HuH-7.5 (cell line): ENCODE measurements at places on chromosomes 3 and 15.

GRCh38 chr15:36594556-36595090, 15.2 kb downstream of the CDIN1 start:
- no peak for DNase-seq

GRCh38 chr3:186340204-186340603, 21.8 kb downstream of the DGKG start:
- DNase-seq, result no peak

- no peak for DNase-seq
These were observed 20.9 kb downstream of the CXCR6 start for GRCh38 chr3:45964139-45964538.

GRCh38 chr3:50815844-50816243, 141.1 kb downstream of the DOCK3 start:
- DNase-seq, result no peak

GRCh38 chr3:21962456-21962855, 211.4 kb upstream of the ZNF385D start:
- no peak for DNase-seq

- no peak for DNase-seq
These were observed 15.2 kb upstream of the MBNL1 start for GRCh38 chr3:152253514-152253913.

DNA sequence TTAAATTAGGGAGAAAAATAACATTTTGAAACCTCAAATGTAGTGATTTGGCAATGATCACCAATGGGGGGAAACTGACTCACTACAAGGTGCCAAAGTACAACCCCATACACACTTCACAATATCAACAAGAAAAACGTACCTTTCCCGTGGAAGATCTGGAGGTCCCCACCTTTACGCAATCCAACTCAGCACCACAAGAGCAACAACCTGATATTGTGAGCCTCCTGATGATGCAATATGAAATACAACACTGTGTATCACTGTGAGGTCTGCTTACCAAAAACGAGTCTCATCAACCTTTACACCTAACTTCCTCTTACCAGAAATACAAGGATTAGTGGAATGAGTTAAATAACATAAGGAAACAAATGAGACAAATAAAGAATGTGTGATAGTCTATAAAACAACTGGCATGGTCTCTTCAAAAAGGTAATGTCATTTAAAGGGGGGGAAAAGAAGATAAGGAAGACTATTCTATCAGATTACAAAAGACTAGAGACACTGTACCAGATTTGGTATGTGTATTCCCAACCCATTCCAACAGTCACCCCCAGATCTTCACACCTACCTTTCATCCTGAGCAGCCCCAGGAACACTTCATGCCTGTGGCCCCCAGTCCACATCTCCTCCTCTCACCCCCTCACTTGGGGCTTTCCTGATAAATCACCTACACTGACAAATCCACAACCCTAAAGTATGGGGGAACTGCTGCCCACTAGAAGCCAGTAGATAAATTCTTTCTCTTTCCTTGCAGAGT, 27.7 kb downstream of the DLG1 start:
- peak; percentile 15 for DNase-seq

GRCh38 chr3:130897316-130897715, 3.4 kb downstream of the ATP2C1 start:
- DNase-seq, result no peak

DNA sequence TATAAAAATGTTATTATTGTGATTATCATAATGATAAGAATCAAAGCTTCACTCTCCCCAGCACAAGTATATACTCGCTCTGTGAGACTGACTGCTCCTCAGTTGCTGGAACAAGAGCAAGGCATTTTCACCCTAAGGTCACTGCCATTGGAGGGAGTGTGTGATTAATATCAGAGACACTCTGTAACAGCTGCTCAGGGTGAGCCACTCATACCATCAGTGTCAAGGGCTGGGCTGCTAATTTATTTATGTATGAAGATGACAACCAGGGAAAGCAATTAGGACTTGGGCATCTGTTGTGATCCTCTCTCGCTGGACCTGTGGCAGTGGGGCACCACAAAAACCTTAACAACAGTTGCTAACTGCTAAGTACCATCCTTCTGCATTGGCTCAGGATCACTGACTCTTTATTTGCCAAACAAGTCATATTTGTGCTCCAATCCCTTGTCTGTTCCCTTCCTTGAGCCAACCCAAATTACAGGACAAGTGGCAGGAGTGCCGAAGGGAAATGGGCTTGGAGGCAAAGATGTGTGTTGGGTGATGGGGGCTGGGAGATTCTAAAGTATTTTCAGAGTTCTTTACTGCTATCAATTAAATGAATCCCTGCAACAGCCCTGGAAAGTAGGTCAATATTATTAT, 297.5 kb upstream of the STT3B start:
- DNase-seq, result no peak

GRCh38 chr3:175121225-175121624, 262.1 kb downstream of the NAALADL2 start:
- no peak for DNase-seq

DNA sequence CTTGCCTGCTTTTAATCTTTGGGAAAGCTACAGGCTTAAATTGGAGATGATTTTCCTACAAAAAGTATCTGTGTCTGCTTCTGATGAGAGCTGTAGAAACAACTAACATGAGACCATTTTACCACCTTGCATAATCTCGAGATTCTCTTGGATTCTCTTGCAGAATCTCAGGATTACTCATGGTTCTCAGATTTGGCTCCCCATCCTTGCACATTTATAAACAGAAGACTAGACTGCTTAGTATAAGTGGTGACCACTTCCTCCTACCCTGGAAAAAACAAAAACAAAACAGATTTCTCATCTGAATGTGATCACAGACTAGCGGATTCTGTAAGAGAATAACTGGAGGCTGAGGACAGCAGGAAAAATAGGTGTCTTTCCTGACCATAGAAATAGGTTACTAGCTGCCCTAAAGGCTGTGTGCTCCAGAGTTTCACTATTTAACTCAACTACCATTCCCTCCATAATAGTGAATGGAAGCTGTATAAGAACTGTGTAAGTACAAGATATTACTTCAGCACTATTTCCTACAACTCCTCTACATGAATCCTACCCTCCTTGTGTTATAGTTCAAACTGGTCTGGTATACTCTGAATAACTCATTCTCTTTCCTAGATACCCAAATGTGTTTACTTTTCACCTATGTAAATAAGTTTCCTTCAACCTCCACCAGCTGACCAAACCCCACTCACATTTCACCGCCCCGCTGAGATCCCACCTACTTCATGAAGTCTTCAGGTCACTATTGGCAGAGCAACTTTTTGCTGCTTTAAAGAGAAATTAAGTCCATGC, 122.2 kb upstream of the C2CD4B start:
- no peak for DNase-seq

DNA sequence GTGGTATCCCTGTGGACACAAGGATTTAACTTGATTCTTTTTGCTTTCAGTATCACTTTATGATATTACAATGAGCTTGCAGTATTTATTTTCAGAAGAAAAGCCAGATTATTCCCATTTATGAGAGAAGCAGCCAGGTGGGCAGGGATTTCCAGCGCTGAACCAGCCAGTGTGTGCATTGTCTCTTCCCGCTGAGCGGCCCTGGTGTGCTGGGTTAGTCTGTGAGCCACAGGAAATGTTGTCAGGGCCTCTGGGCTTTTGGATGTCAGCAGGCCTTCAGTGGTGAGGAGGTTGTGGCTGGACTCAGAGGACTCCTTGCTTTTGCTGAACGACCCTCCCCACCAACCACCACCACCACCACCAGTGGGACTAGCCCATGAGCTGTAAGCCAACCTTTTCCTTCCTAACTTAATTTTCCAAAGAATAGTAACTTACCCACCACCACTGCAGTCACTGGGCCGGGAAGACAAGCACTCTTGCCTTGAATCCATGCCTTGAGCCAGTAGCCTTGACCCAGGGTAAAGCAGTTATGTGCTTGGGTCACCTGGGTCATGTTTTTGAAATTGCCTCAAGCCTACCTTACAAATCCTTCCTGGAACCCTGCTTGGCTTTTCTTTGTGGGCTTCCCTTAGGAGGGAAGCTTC, 33.1 kb downstream of the FLNB start:
- DNase-seq, result no peak

DNA sequence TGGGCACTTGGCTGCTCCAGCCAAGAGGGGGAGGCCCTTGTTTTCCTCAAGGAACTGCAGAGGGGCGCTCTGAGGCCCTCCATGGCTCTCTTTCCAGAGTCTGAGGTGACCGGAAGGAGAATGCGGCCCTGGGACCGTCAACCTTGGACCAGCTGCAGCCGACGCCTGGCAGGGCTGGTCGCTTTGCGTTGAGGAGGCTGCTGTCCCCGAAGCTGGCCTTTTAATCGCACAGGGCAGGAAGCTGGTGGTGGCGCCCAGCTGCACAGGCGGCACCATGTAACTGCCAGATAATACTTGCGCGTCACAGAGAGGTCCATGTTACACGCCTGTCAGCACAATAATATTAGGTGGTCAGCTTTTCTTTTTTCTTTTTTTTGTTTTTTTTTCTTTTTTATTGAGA, 875 bp upstream of the HLTF start:
- DNase-seq, result no peak

DNA sequence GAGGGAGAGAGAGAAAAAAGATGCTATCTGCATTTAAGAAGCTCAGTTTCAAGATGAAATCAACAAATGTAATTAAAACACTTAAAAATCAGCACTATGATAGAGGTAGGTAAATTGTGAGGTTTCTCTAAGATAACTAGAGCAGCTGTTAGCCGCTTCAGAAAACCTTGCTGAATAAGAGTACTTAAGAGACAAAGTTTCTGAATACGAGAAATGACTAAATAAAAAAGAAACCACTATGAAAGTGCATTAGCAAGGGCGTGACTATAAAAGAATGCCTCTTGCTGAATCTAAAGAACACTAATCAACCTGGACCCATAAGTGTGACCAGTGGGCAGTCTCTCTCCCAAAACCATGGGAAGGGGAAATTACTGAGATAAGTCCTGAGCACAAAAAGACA, 41.8 kb downstream of the IQCB1 start:
- no peak for DNase-seq

GRCh38 chr15:88605189-88606069, 15.7 kb upstream of the AEN start:
- no peak for DNase-seq

DNA sequence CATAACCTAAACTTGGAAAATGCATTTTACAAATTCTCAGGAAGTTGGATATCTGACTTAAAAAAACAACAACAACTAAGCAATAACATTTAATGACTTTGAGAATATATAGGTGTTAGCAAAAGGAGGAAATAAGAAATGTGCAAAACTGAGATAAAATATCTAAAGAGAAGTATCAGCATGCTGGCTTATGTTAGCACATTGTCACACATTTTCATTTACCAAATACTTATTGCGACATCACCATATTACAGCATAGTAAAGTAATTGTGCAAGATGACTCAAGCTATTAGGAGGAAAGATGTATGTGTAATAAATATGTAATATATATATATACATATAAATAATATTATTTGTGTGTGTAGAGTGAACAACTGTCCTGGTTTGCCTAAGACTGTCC, 9.2 kb downstream of the PTX3 start:
- DNase-seq, result no peak

GRCh38 chr15:66996094-66996493, 69.3 kb upstream of the SMAD3 start:
- DNase-seq, result no peak

GRCh38 chr3:34449305-34449704, 650.9 kb downstream of the PDCD6IP start:
- DNase-seq, result no peak

- no peak for DNase-seq
These were observed 22.8 kb downstream of the FEM1B start for GRCh38 chr15:68300115-68300940.

DNA sequence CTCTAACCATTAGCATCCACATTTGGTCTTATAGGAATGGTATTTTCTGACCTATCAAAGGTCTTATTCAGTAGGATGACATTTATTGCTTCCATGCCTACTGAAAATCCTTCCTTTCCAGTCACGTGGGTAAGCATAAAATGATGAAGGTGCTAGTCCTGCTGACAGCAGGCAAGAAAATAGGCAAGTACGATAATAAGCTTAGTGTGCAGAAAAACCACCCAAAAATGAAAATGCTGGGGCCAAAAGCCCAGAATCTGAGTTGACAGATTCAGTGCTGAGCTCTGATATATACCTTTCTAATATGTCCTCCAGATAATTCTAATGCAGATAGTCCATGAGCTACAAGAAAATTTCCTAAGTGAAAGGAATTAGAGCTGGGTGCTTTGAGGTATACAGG, 194.8 kb downstream of the WDR72 start:
- no peak for DNase-seq

DNA sequence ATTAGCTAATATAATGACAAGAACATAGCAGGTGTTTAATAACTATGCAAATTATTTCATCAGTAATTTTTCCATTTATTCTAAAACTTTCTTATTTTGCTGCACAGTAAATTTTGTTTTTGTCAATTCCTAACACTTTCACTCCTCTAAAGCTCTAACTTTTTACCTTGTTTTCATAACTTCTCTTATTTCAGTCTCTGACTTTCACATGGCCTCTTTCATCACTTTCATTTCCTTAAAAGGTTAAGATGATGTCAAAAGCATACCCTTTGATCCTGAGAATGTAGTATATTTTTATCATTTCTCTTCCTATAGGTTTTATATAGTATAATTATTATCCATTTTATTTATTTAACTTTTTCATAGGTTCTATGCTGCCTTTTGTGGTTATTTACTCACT, 1325.8 kb upstream of the ALCAM start:
- DNase-seq, result no peak

DNA sequence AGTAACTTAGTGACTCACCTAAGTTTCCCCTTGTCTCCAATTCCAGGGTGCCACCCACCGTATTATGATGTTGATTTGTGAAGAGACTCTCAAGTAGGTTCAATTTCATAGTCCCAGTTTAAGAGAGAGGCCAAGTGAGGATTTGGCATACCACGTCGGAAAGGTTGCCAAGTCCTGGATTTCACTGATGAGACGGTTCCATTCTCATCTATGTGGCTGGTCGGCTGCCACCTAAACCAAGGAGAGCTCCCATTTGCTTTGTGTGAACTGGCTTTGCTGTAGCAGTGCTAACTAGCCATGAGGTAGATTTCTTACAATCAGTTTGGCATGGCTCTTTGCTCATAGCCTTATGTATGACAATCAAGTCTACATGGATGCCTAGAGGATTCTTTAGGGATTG, 653.6 kb downstream of the NLGN1 start:
- no peak for DNase-seq

DNA sequence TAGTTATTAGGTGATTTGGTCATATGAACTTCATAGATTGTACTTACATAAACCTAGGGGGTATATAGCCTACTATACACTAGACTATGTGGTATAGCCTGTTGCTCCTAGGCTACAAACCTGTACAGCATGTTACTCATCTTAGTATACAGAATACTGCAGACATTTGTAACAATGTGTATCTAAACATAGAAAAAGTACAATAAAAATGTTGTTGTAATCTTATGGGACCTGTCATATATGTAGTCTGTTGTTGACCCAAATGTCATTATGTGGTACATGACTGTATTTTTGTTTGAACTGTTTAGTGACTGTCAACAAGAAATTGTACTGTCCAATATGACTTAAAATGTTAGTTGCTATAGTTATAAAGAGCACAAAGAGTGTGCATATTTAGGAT, 69.8 kb downstream of the TCF12 start:
- DNase-seq, result no peak
